ENCODE measurements at places on chromosomes 7 and 10. TPM values are rescaled to one million over a fixed set of nuclear protein-coding genes. Genes with fewer than 3 reads are reported as not detected.

Gene HOXA7
- total RNA-seq, result not detected

Gene CDC14C
- total RNA-seq, result not detected

Gene SPRN
- 0.20 TPM for total RNA-seq

Gene SLC25A40
- total RNA-seq, result 11.2 TPM

Gene CPA2
- 2.8 TPM for total RNA-seq

All from upper lobe of left lung (tissue), 6 donors.